ENCODE measurements at places on chromosomes 11 and 22.

- no peak for DNase-seq
Observed at GRCh38 chr11:77131560-77131959, 3.5 kb downstream of the MYO7A start.

DNA sequence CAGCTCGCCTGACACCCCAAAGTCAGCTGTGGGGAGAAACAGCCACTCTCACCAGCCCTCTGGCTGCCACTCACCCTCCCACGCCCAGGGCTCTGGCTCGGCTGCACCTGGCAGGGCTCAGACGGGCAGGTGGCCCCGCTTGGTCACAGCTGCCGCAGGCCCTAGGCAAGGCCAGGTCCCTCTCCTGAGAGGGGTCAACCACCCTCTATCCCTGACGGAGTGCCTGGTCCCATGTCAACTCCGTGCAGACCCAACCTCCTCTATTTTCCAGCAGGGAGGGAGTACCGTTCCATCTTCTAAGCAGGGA, 1.9 kb downstream of the MAP4K2 start:
- DNase-seq = no peak

DNA sequence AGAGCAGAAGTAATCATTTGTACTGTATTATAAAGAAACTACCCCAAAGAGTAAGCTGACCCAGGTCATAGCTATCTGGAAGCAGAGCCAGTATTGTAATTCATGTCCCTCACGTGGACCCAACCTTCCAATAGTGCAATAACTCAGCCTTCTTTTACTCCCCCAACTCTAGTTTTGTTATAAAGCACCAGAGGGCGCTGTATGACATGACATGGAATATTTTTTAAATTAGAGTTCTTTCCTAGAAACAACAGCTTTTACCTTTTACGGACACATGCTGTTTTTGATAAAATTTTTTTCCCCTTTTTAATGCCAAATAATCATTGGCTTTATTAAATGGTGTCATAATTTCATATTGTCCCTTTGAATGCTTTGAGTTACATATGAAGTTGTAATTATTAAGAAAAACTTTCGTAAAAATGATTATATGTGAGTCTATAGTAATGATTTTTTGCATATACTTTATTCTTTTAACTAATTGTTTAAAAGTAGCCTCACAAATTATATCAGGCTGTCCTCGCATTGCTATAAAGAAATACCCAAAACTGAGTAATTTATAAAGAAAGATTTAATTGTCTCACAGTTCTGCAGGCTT, 76.9 kb downstream of the DKK3 start:
- DNase-seq = no peak

DNA sequence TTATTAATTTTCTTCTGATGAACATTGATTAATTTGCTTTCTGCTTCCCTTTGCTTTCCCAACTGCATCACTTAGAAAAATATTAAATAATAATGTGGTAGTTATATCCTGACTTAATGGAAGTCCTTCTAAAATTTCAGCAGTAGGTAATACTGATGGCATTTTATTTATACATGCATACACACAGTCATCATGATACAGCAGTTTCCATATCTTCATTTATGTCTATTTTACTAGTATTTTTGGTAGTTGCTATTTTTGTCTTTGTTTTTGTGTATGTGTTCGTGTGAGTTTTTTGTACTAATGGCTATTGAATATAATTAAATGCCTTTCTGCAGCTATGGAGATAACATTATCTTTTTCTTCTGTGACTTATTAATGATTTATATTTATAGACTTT, 484.7 kb upstream of the CNTN5 start:
- DNase-seq = no peak

DNA sequence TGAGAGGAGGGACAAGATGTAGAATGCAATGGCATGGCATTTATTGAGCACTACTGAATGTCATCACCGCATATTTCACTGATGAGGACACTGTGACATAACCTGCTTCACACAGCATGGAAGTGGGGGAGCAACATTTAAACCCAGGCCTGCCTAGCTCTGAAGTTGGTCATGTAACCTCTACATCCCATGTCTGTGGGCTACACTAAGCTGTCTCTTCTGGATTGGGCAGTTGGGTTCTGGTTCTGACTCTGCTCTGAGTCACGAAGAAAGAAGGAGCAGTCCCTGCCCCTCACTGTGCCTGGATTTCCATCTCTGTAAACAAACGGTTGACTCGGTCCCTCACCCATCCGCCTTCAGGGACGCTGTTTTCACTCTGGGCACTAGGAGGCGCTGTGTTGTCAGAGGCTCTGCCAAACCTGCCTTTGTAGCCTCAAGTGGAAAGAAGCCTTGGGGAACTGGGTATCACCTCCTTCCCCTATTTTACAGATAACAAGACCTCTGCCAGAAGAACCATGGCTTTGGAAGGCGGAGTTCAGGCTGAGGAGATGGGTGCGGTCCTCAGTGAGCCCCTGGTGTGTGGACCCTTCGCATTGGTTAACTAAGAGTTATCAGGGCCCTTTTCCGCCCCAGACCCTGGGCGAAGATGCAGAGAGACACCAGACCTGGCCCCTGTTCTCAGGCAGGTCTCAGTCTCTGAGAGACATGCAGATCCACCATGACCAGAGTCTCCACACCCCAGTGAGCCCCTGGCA, 12.7 kb upstream of the ARHGEF17 start:
- no peak for DNase-seq

DNA sequence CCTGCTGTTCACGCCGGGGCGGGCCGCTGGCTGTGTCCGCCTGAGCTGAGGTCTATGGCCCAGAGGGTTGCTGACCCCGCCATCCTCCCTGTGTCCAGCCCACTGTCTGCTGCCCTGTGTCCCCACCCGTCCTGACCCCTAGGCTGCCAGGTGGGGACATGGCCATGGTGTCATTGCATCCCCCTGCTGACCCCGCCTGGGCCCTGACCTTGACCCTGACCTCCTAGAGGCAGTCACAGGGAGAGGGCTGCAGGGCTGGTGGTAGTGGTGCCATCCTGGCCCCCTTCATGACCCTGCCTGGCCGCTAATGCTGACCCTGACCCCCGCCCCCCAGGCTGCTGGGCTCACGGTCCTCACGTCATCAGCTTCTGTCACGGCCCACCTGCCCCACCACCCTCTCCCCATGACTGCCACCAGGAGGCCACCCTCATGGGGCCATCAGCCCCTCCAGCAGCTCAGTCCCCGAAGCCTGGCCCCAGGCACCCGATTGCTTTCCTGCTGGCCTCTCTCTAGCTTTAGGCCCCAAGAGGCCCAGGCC, 285.9 kb downstream of the BRD1 start:
- no peak for DNase-seq

GRCh38 chr11:107741044-107741823, 29.4 kb upstream of the SLN start:
- no peak for DNase-seq

DNA sequence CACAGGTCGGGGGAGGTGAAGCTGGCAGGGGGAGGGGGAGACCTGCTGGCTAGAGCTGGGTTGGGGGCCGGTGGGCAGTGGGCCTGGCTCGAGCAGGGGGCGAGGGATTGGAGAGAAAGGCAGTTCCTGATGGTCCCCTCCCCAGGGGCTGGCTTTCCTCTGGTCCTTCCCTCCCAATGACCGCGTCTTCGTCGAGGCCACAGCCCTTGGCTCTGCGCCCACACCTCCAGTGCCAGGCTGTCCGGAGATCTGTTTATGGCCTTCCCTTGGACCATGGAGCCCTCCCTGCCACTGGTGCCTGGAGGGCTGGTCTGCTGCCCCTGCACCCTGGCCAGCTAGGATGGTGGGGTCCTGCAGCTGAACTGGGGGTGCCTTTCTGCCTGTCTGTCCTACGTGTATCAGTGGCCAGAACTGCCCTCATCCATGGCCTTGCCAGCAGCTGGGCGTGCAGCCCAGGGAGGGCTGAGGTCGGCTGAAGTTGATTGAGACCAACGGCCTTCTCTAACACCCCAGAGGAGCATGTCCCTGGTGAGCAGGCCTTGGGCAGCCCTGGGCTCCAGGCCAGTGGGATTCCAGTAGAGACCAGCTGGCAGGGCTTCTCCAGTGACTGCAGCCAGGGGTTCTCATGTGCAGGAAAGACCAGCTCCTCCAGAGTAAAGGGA, 12.3 kb downstream of the TANGO2 start:
- no peak for DNase-seq

- no peak for DNase-seq
Observed at GRCh38 chr11:127950162-127950561, 637.2 kb downstream of the ETS1 start.

GRCh38 chr22:28903080-28903479, 19.7 kb downstream of the ZNRF3 start:
- no peak for DNase-seq

DNA sequence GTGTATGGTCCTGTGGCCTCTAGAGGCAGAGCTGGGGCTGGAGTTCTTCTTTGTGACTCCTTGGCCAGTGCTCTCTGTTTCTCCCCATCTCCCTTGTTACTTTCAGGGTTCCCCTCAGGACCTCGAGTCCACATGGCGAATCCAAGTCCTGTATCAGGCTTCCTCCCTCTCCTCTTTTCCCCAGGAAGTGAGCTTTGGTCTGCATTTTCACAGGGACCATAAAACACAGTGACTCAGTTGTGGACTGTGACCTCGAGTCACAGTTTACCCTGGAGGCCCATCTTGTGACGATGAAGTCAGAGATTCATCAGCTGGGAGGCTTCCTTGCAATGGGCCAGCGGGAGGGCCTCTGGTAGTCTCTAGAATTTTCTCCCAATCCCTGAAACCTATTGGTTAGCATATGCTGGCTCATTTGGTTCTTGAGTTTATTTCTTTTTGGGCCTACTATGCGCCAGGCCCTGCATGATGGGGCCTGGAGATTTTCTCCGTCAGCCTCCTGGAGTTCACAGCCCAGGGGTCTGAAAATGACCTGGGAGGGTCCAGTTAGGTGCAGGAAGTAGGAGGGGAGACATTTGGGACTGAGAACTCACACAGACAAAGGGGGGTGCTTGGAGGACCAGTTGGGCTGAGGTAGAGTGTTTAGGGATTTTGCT, 100.8 kb downstream of the KIAA1671 start:
- no peak for DNase-seq
